Hippocampal formation (tissue), 2 donors: ENCODE measurements at places on chromosomes 7 and 10.
A peak's percentile ranks its signal among the peaks of the same experiment; 100 is the strongest.

- no peak for DNase-seq
Observed at GRCh38 chr7:83060218-83060617, 102.5 kb downstream of the PCLO start.

GRCh38 chr7:101468546-101469275 is 106.0 kb downstream of the COL26A1 start:
- no peak for DNase-seq

DNA sequence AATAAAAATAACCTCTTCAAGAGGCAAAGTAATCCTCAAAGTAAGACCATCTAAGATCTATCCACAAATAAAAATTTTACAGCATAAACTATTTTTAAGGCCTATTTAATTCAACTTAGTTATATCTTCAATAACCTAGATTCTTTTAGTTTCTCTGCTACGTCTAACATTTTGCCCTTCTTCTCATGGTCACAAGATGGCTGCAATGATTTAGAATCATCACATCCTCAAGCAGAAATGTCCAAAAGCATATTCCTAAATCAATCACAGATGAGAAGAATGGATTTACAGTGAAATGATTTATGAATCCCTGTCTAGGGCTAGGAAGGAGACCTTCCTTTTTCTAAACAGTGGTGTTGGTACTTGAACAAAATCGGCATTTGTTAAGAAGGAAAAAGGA is 304.7 kb downstream of the ARHGAP12 start:
- DNase-seq = no peak

GRCh38 chr7:130993671-130994365 is 259.8 kb upstream of the KLF14 start:
- no peak for DNase-seq

- peak; percentile 16 for DNase-seq
Observed at GRCh38 chr10:17430647-17431355, 23.6 kb downstream of the ST8SIA6 start.

- DNase-seq = no peak
Observed at GRCh38 chr7:151905353-151905752, 28.4 kb upstream of the PRKAG2 start.

DNA sequence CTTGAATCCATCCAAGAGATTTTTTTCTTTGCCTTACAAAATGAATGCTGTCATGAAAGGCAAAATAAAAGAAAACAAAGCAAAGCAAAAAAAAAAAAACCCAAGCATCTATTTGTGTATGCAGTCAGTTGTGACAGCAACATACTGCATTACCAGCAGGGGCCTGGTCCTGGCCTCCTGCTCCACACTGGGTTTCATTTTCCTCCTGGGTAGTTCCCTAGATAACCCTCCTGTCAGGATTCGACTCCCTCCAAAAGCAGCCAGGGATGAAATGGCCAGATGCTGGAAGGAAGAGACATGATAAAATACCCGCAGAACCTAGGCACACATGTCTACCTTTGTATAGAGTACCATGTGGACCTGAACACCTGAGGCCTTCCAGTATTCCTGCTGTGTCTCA is 148.6 kb downstream of the NRCAM start:
- no peak for DNase-seq

GRCh38 chr7:97873606-97874005 is 1.4 kb upstream of the ASNS start:
- no peak for DNase-seq

DNA sequence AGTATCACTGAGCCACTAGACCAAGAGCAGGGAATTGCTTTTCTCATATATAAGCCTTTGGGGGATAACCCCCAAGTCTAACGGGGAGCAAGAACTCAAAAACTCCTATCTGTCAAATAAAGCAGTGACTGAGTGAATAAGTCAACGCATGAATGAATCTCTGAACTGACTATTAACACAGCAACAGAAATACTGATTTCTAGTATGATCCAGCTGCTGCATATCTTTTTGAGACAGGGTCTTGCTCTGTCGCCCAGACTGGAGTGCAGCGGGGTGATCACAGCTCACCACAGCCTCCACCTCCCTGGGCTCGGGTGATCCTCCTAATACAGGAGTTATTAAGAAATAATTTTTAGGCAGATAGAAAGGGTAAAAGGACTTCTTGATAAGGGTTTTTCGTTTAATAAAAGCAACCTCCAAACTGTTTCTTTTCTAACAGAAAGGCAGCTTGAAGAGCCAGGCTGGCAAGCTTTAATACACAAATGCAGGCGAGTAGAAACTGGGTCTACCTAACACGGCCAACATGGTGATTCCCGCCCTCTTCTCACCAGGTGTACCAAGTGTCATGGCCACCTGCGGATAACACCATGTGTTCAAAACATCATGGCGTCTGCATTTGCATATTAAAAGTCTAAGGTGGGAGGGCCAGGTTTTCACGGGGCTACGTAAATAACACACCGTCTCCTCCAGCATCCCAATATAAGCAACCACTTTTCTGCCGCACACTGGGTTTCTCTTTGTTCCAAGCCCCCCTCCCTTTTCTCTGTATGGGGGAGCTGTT is 631.9 kb downstream of the PARD3 start:
- no peak for DNase-seq

DNA sequence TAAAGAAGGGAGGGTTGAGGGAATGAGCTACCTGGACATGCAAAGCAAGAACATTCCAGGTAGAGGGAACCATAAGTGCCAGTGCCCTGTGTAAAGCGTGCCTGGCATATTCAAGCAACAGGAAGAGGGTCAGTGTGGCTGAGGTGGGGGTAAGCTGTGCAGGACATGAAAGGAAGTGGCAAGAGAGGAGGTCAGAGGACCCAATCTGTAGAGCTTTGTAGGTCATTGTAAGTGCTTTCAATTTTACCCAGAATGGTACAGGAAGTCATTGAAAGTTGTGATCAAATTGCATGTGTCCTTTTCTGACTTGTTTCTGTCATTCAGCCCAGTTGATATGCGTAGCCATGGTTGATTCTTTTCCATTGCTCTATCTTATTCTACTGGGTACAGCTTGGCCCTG is 156.6 kb downstream of the NOC3L start:
- DNase-seq = no peak

DNA sequence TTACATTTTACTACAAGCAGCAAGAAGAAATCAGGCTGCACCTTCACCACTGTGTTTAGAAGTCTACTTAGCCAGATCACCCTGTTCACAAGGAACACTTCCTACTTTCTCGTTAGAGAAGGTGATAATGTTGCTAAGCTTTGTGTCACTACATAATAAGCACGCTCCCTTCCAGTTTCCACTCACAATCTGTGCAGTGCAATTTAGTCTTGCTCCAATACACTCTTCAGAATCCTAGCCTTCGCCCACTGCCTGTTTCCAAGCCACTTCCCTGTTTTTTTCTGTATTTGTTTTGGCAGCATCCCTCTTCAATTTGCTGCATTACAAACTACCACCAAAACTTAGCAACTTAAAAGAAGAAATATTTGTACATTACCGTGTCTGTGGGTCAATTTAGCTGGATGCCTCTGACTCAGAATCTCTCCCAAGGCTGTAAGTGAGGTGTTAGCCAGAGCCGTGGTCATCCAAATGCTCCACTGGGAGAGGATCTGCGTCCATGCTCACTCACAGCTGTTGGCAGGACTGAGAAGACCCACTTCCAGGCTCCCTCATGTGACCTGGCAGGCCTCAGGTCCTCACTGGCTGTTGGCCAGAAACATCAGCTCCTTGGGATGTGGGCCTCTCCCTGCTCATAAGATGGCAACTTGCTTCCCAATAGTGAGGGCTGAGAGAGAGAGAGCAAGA is 110.4 kb downstream of the PON1 start:
- no peak for DNase-seq

DNA sequence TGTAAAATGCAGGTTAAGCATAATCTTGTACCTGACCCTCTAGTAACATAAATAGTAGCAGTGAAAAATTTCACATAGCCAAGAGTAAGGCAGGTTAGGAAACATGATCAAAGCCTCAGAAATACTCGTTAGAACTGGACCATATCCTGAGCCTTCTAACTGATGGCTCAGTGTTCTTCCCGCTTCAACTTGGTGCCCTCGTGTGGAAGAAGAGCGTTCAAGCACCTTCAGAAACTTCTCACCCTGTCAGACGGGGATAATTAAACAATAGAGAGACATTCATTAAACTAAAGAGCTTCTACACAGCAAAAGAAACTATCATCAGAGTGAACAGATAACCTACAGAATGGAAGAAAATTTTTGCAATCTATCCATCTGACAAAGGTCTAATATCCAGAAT is 124.5 kb downstream of the MYOF start:
- DNase-seq = no peak

GRCh38 chr7:96300502-96300901 is 21.4 kb downstream of the SLC25A13 start:
- no peak for DNase-seq

- DNase-seq = no peak
Observed at GRCh38 chr10:73910401-73910763, 550 bp upstream of the PLAU start.

DNA sequence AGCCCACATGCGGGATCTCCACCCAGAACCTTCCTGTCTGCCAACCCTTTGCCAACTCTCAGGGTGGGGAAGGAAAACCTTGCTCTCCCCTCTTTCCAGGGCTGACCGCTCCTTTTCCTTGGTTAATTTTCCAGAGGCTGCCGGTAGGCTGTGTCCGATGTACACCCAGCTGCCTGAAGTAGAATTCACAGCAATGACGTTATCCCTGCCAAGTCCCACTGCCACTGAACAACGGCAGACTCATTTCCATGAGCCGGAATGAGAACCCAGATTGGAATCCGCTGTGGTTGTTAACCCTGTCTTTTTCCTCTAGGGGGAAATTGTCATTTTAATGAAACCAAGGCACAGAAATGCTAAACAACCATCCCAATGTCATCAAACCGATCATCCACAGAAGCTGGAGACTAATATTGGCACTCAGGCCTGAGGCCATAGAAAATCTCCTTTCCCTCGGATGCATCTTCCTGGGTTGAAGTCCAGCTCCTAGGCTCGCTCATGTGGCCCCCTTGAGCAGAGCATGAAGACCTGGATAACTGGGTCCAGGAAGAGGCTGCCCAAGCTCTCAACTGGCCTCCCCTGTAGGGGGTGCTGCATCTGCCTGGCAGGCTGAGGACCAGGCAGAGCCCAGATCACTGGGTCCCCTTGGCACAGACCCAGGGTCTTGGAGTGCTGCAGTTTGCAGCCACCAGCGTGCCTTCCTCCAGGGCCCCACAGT is 30.4 kb downstream of the KLRG2 start:
- no peak for DNase-seq

GRCh38 chr7:138138244-138138643 is 62.0 kb downstream of the AKR1D1 start:
- no peak for DNase-seq

GRCh38 chr7:129163875-129164544 is 19.5 kb downstream of the TSPAN33 start:
- no peak for DNase-seq

DNA sequence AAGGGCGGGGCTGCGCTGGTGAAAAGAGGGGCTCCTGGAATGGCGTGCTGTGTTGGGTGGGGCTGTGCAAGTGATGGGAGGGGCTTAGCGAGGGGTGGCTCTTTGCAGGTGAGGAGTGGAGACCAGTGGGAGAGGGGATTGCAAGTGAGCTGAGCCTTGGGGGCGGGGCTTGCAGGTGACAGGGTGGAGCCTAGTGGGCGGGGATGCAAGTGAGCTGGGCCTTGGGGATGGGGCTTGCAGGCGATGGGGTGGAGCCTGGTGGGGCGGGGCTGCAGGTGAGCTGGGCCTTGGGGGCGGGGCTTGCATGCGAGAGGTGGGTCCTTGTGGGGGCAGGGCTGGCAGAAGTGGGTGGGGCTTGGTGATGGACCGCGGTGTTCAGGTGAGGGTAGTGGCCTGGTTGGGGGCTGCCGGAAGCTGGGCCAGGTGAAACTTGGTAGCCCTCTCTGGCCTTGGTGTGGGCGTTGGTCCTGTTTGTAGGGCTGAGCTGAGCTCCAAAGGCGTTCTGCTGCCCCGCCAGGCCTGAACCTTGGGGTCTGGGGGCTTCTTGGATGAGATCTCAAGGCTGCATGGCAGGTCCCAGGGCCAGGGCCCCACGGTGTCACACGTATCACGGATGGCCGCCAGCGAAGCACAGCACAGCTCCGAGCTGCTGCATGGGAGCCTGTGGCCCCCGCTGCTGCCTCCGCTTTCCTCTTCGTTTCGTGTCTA is 743 bp upstream of the PITRM1 start:
- peak; percentile 2 for DNase-seq

DNA sequence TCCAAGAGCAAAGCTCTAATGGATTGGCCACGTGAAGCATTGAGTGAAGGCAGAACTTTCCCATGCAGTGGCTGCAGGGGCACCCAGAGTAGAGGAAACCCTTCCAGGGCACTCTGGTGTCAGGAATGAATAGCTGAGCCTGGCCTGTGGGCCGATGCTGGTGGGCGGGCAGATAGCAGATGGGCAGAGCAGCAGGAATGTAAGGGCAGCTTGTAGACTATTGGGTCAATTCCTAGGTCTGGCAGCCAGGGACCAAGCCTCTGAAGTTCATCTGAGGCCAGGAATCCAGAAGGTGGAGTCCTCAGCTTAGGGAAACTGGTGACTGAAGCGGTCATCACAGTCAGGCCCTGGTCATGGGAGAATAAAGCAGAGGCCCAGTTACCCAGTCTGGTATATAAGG is 115.4 kb downstream of the TMEM178B start:
- DNase-seq = no peak

GRCh38 chr7:155710530-155710929 is 66.1 kb downstream of the RBM33 start:
- DNase-seq = no peak

- no peak for DNase-seq
Observed at GRCh38 chr10:70302292-70302691, 18.5 kb upstream of the NPFFR1 start.

- no peak for DNase-seq
Observed at GRCh38 chr10:132110713-132111112, 45.0 kb downstream of the JAKMIP3 start.

GRCh38 chr7:93231259-93231658 is 907 bp upstream of the VPS50 start:
- no peak for DNase-seq

- DNase-seq = no peak
Observed at GRCh38 chr10:91201213-91201996, 19.1 kb upstream of the PCGF5 start.

DNA sequence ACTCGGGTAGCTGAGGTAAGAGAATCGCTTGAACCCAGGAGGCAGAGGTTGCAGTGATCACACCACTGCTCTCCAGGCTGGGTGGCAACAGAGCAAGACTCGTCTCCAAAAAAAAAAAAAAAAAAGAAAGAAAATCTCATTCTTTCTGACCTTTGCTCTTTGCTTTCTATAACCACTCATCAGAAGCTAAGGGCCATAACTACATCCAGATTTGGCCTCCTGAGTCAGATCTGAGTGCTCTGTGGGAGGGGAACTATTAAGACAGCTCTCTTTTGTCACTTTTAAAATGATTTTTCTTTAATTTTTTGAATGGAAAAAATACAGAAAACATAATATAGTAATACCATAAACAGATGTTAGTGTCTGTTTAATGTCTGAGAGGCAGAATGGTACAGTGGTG is 210.1 kb downstream of the KIAA1217 start:
- no peak for DNase-seq

- no peak for DNase-seq
Observed at GRCh38 chr10:45058992-45059561, 58.4 kb downstream of the ZNF22 start.

DNA sequence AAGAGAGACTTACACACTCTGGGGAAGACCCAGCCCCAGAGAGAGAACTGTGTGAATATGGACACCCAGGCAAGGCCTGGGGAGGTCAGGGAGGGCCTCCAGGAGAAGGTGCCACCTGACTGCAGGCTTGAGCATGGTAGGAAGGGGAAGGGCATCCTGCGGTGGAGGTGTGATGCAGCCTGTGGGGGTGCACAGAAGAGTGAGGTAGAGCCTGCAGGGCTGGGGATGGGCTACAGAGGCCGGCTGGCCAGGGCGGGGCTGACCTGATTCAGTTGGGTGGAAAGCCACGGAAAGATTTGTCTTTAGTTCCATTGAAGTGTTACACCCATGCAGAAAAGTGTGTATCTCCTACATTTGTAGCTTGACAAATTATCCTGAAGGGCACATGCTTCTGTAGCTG is 47.6 kb downstream of the ZMIZ1 start:
- no peak for DNase-seq
